ENCODE measurements at places on chromosomes 6 and 20.

GRCh38 chr6:147676495-147677199 is 168.2 kb downstream of the SAMD5 start:
- H3K36me3 ChIP-seq = no peaks in the 10 kb centered on the region
- H3K4me3 ChIP-seq = no peak overlapping the region
- no peaks in the 10 kb centered on the region for H3K27me3 ChIP-seq
- no peaks in the 10 kb centered on the region for H3K4me1 ChIP-seq
- DNase-seq = no peak
- H3K27ac ChIP-seq = no peak overlapping the region

DNA sequence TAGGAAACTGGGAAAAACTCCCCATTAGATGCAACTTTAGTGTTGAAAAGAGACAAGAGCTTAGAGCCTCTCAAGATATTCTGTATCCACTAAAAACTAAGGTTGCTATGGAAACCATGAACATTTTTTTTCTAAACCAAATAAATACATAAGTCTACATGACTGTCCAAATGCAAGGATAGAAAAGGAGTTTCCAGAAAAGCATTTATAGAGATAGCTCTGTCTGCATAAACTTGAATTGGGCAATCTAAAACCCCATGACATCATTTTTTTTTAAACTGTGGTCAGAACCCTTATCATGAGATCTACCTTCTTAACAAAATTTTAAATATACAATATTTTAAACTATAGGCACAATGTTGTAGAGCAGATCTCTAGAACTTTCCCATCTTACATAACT is 36.4 kb upstream of the FAM83B start:
- H3K27me3 ChIP-seq = no peaks in the 10 kb centered on the region
- no peaks in the 10 kb centered on the region for H3K36me3 ChIP-seq
- no peaks in the 10 kb centered on the region for H3K4me1 ChIP-seq
- DNase-seq = no peak
- H3K27ac ChIP-seq = no peak overlapping the region

DNA sequence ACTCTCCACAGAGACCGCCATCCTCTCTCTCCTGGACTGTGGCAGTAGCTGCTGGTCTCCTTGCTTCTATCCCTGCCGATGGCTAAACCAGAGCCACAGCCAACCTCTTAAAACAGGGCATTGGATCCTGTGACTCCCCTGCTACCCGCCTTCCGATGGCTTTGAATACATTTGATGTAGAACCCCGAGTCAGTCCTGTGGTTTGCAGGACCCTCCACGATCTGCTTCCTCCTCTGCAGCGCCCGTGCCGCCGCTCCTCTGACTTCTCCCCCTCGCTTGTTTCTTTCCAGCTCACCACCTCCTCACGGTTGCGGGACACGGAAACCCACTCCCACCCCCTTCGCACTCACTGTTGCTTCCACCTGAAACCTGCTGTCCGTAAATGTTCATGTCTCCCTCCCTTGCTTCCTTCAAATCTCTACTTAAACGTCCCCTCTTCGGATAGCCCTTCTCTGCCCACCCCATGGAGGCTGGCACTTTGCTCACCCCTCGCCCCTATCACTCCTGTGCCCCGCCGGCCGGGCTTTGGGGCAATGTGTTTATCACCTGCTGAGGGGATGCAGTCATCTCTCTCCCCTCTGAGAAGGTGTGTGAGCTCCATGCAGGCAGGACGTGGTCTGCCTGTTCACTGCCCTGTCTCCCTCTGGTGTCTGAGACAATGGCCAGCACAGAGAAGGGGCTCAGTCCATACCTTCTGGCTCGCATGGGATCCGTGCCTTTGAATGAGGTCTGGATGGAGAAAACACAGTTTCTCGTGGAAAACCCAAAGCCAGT is 67.8 kb downstream of the GFOD1 start:
- H3K27me3 ChIP-seq = no peaks in the 10 kb centered on the region
- H3K4me1 ChIP-seq = peaks cover 41% of the 10 kb centered on the region
- H3K4me3 ChIP-seq = peak overlapping the region; percentile 49
- no peak overlapping the region for H3K27ac ChIP-seq

- DNase-seq = no peak
- H3K27me3 ChIP-seq = no peaks in the 10 kb centered on the region
- H3K36me3 ChIP-seq = no peaks in the 10 kb centered on the region
- no peak overlapping the region for H3K27ac ChIP-seq
- H3K4me1 ChIP-seq = no peaks in the 10 kb centered on the region
These were observed 48.6 kb downstream of the HAO1 start for GRCh38 chr20:7891705-7892104.

DNA sequence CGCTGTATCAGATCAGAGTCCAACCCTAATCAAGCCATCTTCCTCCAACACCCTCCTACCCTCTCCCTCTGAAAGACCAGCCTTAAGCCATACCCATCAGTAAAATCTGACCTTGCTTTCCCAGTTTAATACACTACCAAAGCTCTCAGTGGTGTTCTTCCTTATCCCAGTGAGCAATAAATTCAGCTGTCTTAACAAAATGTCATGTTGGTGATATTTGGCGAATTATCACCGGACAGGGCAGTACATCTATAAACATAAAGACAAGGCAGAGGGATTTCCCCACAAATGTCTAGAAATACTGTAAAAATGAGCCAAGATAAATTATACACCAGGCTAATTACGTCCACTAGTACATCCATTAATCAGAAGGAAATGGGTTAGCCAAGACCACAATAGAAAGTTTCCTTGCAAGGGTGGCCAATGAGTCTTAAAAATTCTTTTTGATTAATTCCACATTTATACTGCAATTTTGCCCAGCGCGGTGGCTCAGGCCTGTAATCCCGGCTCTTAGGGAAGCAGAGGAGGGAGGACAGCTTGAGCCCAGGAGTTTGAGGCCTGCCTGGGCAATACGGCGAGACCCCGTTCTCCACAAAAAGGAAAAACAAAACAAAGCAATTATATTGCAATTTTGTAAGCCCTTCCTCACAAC is 905 bp downstream of the RARS2 start:
- peak overlapping the region; percentile 97 for H3K27ac ChIP-seq
- H3K4me3 ChIP-seq = peak overlapping the region; percentile 92
- peaks cover 78% of the 10 kb centered on the region for H3K4me1 ChIP-seq
- DNase-seq = no peak
- H3K27me3 ChIP-seq = no peaks in the 10 kb centered on the region

DNA sequence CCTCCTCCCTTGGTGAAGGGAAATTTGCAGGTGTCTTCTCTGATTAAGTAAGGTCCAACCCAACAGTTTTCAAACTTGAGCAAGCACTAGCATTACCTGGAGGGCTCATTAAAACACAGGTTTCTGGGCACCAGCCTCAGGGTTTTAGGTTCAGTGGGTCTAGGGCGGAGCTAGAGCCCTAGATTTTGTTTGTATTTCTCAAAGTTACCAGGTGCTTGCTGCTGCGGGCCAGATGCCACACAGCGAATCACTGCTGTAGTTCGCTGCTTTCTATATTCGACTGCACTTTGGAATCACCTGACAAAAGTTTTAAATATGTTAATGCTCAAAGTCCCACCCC is 869 bp downstream of the COL21A1 start:
- DNase-seq = no peak
- no peaks in the 10 kb centered on the region for H3K4me1 ChIP-seq
- no peak overlapping the region for H3K27ac ChIP-seq
- peaks cover 5% of the 10 kb centered on the region for H3K27me3 ChIP-seq

DNA sequence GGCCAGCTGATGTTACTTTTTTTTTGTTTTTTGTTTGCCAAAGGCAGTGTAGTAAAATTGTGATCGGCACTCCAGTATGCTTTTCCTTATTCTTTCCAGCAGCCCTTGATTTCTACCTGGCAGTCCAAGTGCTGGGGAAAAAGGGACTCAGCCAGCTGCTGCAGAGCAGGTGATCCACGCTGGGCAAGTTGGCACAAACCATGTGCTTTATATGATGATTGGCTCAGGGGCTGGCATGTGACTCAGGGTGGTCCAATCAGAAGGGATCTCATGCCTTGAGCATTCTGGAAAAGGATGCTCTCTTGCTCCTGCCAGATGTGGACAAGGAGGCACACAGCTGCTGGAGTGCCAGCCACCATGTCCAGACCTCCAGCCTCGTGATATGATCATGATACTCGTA is 54.5 kb downstream of the SULF2 start:
- peaks cover 37% of the 10 kb centered on the region for H3K4me1 ChIP-seq
- H3K27ac ChIP-seq = no peak overlapping the region
- no peak overlapping the region for H3K4me3 ChIP-seq
- no peaks in the 10 kb centered on the region for H3K36me3 ChIP-seq

GRCh38 chr6:134937426-134937825 is 12.5 kb downstream of the ALDH8A1 start:
- H3K27ac ChIP-seq = no peak overlapping the region
- DNase-seq = no peak
- no peak overlapping the region for H3K4me3 ChIP-seq
- H3K4me1 ChIP-seq = peaks cover 11% of the 10 kb centered on the region
- no peaks in the 10 kb centered on the region for H3K36me3 ChIP-seq

- DNase-seq = no peak
- H3K27me3 ChIP-seq = peaks cover 4% of the 10 kb centered on the region
- H3K27ac ChIP-seq = no peak overlapping the region
These were observed 8.2 kb upstream of the RAE1 start for GRCh38 chr20:57342829-57343228.

GRCh38 chr6:135883045-135883444 is 31.5 kb downstream of the PDE7B start:
- H3K4me3 ChIP-seq = no peak overlapping the region
- H3K27ac ChIP-seq = peak overlapping the region; percentile 98
- no peak for DNase-seq

- H3K27me3 ChIP-seq = no peaks in the 10 kb centered on the region
- H3K4me3 ChIP-seq = peak overlapping the region; percentile 99
- H3K27ac ChIP-seq = peak overlapping the region; percentile 96
- peaks cover 24% of the 10 kb centered on the region for H3K4me1 ChIP-seq
These were observed 523 bp upstream of the COX7A2 start for GRCh38 chr6:75244063-75244584.

All from naive thymus-derived CD8-positive, alpha-beta T cell (primary cell).